ENCODE measurements at places on chromosomes 2 and 18. TPM values are rescaled to one million over a fixed set of nuclear protein-coding genes. Genes with fewer than 3 reads are reported as not detected.

KCNS3 gene
- polyA plus RNA-seq = 2.7 TPM

KCNF1 gene
- 2.5 TPM for polyA plus RNA-seq

DNA sequence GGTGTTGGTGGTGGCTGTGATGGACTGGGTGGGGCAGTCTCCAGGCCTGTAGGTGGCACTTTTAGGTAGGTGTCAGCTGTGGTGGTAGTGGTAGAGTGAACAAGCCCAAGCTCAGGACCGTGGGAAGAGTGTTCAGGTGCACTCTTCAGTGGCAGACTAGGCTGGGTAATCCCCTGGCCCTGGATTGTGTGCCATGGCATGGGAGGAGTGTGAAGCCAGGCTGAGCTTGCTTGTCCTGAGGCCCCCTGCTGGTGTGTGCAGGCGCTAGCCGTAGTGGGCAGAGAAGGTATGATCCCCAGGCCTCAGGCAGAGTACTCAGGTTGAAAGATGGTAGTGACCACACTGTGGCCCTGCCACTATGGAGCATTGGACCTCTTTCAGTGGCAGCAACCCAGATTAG is 850.3 kb downstream of the DSC3 start:
- DNase-seq = no peak
- H3K4me3 ChIP-seq = no peak overlapping the region
- no peaks in the 10 kb centered on the region for H3K36me3 ChIP-seq
- H3K27ac ChIP-seq = no peak overlapping the region

GRCh38 chr2:235421618-235422017 is 72.2 kb upstream of the AGAP1 start:
- H3K27ac ChIP-seq = no peak overlapping the region
- H3K27me3 ChIP-seq = no peaks in the 10 kb centered on the region
- H3K4me3 ChIP-seq = no peak overlapping the region
- no peak for DNase-seq

- no peaks in the 10 kb centered on the region for H3K36me3 ChIP-seq
- no peak for DNase-seq
- no peaks in the 10 kb centered on the region for H3K4me1 ChIP-seq
- no peak overlapping the region for H3K27ac ChIP-seq
- H3K27me3 ChIP-seq = no peaks in the 10 kb centered on the region
Measured at GRCh38 chr2:54422072-54422581, 34.0 kb upstream of the SPTBN1 start.

- no peaks in the 10 kb centered on the region for H3K27me3 ChIP-seq
- H3K36me3 ChIP-seq = no peaks in the 10 kb centered on the region
- peak overlapping the region; percentile 19 for H3K27ac ChIP-seq
- no peak overlapping the region for H3K4me3 ChIP-seq
Measured at GRCh38 chr2:149767516-149767974, 180.0 kb upstream of the MMADHC start.
